ENCODE measurements at places on chromosomes 7 and 10. TPM values are rescaled to one million over a fixed set of nuclear protein-coding genes. Genes with fewer than 3 reads are reported as not detected.

CYP2C9 gene
- not detected for total RNA-seq

DNA sequence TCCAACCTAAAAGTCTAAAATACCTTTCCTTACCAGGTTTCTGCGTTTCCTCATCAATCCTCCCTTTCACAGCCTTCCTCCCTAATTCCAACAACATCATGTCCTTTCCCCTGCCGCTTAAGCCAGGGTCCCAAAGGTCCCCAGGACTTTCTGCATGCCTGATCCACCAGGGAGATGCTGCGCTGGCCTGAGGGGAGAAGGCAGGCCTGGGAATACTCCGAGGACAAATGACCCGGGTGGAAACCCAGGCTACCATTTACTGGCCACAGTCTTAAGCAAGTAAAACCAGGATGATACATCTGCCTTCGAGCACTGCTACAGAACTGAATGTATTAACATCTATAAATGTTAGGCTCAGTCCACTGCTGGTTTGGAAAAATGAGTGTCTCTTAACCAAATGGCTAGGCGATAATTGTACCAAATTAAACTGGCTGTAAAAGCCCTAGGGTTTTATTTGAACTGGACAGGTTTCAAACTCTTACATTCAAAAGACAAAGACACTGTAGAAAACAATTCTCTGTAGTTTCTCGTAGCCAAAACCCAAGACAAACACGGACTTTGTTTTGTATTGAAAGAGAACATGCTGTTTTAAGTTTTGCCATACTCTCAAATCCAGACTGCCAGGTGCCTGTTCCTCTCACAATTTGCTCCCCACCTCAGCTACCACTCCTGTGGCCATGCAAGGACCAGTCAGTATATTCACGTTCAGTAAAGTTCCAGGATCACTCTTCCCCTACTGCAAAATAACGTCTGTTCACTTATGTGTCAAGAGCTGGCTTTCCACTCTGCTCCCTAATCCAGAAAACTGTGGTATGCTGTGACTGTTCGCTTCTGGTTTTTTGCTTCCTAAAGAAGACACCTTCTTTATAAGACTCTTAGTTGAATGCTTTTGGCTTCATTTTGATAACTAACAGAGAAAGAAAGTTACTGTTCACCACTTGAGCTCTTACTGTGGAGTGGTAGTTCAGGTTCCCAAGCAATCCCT lies 145.7 kb downstream of the RNF216 start:
- no peak for DNase-seq

DNA sequence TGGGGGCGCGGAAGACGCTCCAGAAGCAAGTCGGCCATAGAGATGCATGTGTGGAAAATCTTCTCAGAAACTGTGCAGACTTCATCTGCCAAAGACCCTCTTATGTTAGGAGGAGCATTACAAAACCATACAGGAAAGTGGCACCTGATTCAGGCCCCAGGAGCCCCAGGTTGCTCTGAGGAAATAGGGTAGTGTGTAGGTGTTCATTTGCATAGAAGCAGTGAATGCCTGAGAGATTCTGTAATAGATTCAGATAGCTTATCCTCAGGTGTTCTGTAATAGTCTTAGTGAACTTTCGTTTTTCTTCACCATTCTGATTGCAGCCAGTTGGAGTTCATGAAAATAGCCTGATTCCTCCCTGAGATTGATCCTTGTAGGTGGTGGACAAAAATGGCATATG lies 106.4 kb upstream of the GJD4 start:
- no peak for DNase-seq

DNA sequence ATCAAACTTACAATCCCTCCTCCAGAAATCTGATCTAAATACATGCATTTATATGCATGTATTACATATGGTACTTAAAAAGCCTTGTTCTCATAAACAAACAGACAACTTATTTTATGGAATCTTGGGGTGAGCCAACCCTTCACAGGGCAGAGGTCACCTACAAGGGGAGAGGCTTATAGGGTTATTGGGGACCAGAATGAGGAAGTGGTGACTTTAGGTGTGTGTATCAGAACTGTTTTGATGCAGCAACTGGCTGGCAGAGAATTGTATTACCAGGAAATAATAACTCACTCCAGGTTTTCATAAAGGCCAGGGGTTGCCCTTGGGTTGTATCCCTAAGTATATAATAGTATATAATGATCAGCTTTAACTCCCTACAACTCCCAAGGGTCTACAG lies 91.1 kb downstream of the SVIL start:
- no peak for DNase-seq

DNA sequence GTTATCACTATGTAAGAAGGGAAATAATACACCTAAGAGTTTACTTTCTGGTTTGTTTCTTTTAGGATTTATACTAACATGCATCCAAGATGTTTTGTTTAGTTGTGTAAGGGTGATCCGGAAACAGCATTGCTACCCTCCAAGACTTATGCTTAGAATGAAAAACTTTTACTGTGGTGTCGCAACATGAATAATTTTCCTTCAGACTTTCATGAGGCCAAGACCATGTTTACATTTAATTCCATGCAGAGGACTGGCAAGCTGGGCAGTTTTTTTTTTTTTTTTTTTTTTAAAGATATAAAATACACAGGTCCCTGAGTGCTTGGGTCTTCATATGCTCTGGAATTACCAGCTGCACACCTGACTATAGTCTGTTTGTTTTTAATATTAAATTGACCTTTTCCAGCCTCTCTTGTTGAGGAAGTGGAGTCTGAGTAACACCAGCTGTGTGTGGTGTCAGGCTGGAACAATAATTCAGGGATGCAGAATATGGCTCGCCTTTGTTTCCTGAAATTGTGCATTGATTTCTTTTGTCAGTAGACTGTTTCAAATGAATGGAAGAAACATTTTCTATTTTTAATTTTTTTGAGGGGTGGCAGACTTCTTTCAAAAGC lies 81.7 kb downstream of the ST7 start:
- DNase-seq, result no peak

DNA sequence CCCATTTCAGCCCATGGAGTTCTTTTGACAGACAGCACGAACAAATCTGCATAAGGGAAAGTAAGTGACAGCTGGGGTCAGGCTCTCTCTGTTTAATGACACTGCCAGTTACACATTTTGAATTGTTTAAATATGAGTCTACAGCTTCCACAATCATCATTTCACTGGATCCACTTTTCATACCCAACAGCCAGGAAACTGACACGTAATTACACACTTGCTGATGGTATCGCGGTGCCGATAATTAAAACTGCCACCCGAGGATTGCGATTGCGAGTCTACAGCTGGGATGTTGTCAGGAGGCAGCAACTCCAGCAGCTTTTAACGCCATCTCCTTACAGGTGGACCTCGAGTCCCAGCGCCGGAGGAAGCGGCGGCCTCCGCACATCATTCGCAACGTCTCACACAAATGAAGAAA lies 230.8 kb upstream of the MGMT start:
- peak; percentile 64 for DNase-seq

GRCh38 chr7:1550846-1551155 lies 5.2 kb downstream of the TMEM184A start:
- DNase-seq, result no peak

AGAP5 gene
- total RNA-seq, result 5.9 TPM

CALML3 gene
- not detected for total RNA-seq

OGA gene
- 127 TPM for total RNA-seq

DNA sequence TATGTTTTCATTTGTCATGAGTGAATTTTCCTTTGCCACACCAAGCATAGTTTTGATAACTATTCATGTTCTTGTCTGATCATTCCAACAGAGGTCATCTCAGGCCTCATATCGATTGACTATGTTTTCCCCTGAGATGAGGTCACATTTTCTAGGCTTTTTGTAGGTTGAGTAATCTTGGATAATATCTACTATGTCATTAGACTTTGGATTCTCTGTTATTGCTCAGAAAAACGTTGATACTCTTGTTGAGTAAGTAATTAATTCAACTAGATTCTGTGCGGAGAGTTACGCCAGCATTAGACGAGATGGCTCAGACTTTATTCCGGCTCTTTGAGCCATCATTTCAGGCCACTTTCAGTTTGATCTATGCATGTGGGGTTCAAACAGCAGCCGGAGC lies 57.7 kb downstream of the KLF6 start:
- DNase-seq, result no peak

DNA sequence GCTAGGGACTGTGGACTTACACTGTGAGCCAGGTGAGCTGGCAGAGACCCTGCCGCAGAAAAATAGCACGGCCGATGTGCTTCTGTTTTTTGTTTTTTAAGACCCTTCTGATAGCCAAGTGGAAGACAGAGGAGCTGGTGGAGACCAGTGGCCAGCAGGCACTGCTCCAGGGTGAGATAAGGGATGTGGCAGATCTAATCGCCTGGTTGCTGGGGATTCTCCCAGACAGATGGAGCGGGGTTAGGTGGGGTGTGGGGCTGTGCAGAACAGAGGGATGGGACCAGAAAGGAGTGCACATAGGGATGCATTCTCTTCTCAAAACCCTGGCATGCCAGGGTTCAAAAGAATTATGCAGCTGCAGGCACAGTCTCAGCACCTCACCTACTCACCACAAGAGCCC lies 82.2 kb downstream of the VOPP1 start:
- no peak for DNase-seq

DNA sequence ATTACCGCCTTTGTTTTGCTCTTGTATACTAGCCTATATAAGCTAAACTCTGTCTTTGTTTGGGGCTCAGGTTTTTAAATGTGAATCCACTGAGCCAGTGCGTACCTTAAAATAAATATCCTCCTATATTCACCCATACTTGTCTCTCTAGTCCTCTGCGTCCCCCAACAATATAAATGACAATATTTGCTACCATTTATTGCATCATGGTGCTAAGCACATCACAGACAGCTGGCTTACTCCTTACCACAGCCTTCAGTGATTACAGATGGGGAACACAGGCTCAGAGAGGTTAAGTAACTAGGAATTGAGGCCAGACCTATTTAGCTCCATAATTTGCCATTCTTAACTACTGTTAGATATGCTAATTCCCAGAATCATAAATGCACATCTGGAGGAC lies 3.4 kb upstream of the ADCK2 start:
- DNase-seq, result no peak

DNA sequence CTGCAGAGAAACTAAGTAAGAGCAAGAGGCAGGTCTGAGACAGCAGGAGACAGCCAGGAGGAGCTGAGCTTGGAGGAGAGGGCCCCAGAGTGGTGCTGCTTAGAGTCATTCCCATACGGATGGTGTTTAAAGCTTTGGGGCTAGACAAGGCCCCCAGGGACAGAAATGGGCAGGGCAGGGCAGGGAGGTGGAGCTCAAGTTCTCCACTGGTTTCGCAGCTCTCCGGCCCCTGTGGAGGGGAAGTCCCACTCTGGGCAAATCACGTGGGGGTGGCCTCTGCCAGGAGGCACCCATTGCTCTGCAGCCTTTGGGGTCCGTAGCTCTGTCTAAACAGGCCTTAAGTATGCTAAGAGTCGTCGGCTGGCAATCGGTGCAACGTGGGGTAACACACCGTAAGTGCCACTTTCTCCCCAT lies 1.0 kb upstream of the PTPRE start:
- peak; percentile 78 for DNase-seq

ADARB2 gene
- 35.0 TPM for total RNA-seq

SLC26A3 gene
- not detected for total RNA-seq

DNA sequence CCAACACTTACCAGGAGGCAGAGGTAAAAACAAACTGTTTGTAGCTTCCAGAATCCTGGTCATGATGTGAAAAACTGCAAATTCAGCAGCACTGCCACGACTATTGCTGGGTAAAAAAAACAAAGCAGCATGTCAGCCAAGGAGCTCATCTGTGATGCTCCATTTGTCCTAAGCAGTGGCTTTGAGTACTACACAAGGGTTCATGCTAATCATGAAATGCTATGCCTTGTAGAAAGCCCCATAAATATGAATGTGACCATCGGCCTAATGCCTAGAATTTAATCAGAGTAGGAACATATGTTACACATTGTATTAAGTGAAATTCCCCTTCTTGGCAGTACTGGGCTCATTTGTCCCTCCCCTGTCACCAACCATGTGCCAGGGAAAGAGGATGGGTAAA lies 95.4 kb downstream of the GSAP start:
- no peak for DNase-seq

DNA sequence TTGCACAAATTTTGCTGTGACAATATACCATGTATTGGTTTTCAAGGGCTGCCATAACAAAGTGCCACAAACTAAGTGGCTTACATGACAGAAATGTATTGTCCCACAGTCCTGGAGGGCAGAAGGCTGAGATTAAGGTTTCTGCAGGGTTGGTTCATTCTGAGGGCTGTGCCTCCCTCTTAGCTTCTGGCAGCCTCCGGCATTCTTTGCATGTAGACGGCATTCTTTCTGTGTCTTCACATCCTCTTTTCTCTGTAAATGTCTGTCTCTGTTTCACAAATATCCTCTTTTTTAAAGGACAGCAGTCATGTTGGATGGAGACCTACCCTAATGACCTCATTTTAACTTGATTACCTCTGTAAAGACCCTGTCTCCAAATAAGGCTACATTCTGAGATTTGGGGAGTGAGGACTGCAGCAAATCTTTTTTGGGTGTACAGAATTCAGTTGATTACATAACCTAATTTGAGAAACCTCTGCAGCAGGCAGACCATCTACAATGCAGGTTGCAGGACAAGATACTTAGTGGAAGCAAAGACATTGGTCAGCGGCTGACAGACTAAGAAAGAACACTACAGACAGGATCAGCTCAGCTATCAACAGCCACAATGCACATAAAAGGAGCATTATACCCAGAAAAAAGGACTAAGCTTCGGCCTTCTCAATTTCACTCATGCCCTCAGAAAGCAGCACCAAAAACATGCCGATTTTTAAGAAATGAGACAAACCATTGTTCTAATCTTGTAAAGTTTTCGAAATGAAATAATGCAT lies 84.6 kb upstream of the FAM3C start:
- DNase-seq, result no peak

- no peak for DNase-seq
Observed at GRCh38 chr7:151351967-151352366, 10.4 kb downstream of the NUB1 start.

DNA sequence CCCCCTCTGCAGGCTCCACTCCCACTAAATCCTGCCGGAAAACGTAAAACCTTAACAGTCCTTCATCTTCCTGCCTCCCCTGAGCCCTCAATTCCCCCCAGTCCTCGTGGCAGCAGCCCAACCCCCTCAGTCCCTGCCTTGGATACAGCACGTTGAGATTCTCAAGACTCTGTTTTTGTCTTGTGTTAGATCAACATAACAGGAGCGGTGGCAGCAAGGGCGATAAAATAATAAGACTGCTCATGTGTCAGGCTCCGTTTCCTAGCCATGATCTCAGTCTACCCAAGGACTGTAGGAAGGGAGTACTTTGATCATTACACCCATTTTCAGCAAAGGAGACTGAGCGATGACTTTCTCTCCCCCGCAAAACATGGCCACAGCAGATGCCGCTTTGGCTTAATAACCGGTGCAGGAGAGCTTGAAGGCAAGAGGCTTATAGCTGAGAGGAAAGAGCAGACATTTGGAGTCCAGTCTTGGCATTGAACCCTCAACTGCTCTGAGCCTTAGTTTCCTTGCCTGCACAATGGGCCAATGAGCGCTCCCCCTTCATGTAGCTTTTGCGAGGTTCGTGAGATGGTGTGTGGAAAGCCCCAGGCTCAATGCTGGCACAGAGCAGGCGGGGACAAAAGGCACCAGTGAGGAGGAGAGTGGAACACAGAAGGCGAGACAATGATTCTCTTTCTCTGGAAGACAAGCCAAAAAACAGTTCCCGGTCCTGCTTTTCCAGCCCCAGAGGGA lies 42.1 kb upstream of the PCBD1 start:
- no peak for DNase-seq

Data from osteocyte (in vitro differentiated cells).